ENCODE measurements at places on chromosomes 12 and 14.

DNA sequence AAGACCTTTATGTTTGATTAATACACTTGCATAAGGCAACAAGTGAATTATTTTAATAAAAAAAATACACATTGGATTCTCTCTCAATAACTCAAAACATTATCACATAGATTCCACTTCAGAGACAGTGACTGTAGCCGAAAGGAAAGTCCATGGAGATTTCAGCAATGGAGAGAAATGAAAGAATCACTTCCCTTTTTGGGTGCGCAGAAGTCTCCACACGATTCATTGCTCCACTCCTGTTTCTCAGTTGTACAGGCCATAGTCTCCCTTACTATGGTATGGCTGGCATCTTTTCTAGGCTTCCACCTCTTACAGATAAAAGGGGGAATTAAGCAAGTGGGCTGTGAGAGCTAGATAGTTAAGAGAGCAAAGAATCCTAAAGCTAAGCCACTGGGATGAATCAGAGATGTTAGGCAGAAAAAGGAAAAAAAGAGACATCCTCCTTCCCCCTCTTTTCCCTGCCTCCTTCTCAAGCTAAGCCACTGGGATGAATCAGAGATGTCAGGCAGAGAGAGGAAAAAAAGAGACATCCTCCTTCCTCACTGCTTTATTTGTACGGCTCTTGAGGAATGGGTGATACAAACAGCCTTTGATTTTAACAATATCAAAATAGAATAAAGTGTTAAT lies 16.3 kb downstream of the ST8SIA1 start:
- DNase-seq = no peak

DNA sequence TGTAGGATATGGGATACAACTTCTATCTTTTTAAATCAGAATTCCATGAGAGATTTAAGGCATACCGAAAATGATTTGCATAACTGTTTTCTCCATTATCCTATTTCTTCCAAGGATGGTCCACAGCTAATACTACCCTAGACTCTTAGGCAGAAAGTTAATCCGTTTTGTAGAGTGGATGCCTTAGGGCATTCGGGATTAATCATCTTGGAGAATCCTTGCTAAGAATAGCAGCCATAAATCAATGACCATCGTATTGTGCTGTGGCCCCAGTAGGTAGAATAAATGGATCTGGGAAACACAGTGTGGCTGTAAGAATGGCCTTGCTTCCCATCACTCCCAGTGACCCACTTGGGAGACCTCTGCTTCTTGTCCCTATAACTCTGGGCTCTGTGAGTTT lies 99.6 kb downstream of the SSPN start:
- DNase-seq = no peak

GRCh38 chr12:52496590-52497071 lies 3.6 kb upstream of the KRT6A start:
- DNase-seq = no peak

DNA sequence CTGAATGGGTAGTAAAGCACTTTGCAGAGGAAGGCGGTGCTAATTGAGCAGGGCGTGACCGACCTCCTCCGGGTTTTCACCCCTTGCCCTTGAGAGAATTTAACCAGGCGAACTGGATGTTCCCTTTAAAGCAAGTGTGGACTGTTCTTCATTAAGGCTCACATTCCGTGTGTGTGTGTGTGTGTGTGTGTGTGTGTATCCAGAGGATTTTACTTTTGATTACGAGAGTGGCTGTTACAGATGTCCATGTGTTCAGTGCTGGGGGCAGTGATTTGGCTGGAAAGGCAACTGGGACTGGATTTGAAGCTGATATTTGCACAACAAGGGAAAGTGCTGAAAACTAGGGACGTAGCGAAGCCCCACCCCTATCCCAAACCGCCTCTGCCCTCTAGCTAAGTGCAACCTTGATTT lies 2.2 kb downstream of the TMEM132C start:
- no peak for DNase-seq

- DNase-seq = no peak
These were observed 10.1 kb downstream of the NUDT4 start for GRCh38 chr12:93387780-93388179.

GRCh38 chr12:48054955-48055821 lies 50.7 kb downstream of the SENP1 start:
- no peak for DNase-seq

GRCh38 chr12:95977764-95978305 lies 18.3 kb downstream of the HAL start:
- DNase-seq = no peak

- DNase-seq = no peak
These were observed 226.9 kb downstream of the MON2 start for GRCh38 chr12:62693376-62694050.

All from amniotic stem cell (primary cell).